ENCODE measurements at places on chromosomes 11 and 22.

GRCh38 chr11:20559523-20560300 is 39.7 kb upstream of the SLC6A5 start:
- no peak for DNase-seq

- no peak for DNase-seq
Observed at GRCh38 chr11:95799546-95799945, 9.2 kb downstream of the CEP57 start.

DNA sequence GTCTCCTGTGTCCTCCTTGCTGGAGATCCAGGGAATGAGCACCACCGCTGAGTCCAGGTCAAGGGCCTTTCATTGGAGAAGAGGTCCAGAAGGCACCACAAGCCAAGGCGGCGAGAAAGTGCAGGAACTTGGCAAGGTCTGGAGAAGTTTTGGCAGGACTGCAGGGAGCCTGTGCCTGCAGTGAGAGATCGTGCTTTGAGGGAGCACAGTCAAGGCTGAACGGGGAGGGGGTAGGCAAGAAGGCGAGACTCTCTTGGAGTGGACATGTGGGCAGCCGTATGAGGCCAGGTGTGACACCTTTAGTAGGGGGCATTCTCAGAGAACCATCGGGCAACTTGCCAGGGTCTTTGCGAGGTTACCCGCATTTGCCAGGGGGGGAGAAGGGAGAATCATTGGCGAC is 30.5 kb downstream of the LRRC10B start:
- DNase-seq, result no peak

- no peak for DNase-seq
Observed at GRCh38 chr11:14930369-14930768, 38.3 kb upstream of the CYP2R1 start.

DNA sequence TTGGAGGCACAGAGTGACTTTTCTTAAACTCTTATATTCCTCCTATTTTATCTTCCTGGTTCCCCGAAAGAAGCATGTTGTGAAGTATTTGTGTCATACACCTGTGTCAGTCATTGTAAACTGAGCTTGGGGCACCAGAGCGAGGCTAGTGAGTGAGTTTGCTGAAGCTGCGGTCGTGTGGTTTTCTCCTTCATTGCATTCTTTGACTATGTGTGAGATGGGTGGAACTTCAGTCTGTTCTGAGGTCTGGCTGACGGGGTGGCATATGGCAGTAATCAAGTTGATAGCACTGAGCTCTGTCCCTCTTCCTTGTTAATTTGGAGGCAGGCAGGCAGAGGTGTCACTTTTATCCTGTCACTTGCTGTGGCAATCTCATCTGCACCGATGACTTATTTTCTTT is 4.2 kb downstream of the VPS26B start:
- DNase-seq, result no peak

DNA sequence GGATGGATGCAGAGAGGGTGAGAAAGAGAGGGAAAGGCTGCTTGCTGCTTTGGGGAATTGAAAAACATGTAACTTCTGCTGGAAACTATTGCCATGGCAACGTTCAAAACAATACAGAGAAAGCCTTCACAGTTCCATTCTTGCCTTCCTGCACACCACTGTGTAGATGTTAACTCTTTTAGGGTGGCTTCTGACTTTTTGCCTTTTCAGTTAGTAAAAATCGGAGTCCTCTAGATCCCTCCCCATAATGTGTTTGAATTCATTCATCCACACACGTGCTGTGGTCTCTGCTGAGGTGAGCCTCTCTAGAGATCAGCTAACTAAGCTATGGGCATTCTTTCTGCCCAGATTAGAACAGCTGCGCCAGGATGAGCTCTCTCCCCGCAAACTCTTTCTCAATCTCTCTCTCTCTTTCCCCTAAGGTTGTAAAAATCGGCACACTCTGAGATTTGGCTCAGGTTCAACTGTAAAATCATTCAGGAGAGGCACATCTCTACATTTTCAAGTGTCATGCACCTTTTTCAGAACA is 1178.3 kb downstream of the LRRC4C start:
- no peak for DNase-seq

- no peak for DNase-seq
Observed at GRCh38 chr22:22878211-22878570, 9.4 kb upstream of the IGLL5 start.

GRCh38 chr22:28480000-28480715 is 199.5 kb downstream of the TTC28 start:
- DNase-seq, result no peak

- no peak for DNase-seq
Observed at GRCh38 chr11:7582338-7582985, 68.7 kb downstream of the PPFIBP2 start.

DNA sequence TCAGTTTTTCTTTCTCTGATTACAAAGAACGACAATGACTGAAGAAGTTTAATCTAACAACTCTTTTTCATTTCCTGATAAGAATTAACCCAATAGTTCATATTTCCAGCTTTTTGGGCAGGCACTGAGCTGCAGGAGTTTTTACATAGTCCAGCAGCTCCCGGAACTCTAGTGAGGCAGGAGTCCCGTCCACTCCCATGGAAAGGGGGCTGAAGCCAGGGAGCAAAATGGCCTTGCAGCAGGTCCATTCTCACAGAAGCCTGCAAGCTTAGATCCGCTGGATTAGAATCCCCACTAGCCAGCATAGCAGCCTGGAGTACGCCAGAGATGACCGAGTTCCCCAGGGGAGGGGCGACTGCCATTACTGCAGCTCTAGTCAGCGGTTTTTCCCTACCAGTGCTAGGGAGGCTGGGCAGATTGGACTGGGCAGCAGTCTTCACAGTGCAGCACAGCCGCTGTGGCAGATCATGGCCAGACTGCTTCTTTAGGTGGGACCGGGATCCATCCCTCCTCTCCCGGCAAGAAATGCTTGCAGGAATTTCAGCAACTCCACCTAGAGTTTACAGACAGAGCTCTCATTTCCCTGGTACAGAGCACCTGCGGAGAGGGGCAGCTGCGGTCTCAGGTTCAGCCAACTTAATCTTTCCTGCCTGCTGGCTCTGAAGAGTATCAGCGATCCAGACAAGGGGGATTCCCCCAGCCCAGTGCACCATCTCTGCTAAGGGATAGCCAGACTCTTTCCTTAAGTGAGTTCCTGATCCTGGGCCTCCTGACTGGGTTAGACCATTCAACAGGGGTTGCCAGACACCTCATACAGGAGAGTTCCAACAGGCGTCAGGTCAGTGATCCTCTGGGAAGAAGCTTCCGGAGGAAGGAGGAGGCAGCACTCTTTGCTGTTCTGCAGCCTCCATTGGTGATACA is 742 bp upstream of the CASP4 start:
- no peak for DNase-seq

DNA sequence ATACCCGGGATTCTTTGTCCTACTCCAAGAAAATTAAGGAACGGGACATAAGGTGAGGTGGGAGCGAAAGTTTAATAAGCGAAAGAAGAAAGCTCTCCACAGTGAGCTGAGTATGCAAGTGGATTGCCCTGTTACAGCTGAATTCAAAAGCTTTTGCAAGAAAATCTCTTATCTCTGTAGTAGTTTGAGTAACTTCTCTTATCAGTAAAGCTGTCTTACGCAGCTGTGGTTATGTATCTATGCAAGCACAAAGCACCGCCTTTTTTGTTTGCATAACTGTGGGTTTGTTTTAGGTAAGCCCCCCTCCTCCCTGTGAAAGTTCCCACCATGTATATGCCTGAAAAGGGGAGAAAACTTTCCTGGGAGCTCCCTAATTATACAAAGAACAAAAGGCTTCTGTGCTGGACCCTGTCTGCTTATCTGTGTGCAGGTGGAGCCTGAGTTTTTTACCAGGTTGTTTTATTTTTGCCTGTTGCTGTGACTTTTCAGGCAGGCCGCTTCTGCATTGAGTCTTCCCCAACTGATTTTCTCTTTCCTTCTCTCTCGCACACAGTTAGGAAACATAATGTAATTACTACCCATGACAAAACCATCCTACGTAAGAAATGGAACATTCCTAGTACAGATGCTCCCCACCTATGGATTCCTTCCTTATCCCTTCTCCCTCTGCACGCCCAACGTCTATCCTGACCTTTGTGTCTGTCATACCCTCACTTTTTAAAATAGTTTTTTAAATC is 837 bp upstream of the PLAAT5 start:
- no peak for DNase-seq

DNA sequence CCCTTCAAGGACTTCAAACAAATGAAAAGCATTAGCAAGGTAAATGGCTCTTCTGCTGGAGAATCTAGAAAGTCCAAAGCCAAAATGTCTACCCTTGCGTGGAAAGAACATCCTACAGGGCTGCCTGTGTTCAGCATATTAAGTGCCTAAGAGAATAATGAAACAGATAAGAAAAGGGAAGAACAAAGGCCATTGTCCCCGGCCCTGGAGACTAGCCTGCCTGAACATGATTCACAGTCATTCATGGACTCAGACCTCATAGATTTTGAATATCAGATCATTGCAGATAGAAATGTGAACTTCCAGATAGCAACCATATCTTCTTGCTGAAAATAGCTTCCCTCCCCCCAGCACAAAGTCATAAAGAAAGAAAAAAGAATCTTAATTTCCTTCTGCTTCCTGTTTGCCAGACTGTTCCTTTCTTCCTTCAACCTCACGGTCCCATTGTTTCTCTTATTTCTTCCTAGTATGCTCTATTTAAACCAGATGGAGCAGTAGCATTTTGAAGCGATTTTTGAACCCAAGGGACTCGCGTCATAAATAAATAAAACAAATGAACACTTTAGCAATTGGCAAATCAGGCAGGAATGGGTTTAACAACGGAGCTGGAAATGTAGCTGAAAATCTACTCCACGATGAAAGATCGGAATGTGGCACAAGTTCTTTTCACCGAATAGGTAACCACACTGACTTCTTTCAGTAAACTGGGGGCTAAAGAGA is 408.2 kb upstream of the CCDC90B start:
- DNase-seq, result no peak

DNA sequence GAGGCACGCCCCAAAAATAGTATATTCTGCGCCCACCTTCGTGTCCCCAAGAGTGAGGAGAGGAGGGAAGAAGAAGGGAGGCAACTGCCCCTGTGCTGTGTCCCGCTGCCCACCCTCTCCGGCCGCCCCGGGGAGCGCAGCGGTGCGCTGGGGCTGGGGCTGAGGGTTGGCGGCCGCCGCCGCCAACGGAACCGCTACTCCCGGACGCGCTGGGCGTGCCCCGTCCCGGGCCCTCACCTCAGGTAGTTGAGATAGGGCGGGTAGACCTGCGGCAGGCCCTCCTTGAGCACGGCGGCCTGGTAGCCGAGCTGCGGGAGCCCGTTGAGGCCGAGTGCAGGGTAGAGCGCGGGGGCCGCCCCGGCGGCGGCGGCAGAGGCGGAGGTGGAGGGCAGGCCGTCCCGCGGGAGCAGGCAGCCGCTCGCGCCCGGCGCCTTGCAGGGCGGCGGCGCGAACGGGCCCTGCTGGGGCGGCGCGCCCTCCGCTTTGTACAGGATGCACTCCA is 2.4 kb downstream of the PGR start:
- no peak for DNase-seq

GRCh38 chr11:61611309-61611708 is 30.4 kb upstream of the SYT7 start:
- DNase-seq, result no peak

DNA sequence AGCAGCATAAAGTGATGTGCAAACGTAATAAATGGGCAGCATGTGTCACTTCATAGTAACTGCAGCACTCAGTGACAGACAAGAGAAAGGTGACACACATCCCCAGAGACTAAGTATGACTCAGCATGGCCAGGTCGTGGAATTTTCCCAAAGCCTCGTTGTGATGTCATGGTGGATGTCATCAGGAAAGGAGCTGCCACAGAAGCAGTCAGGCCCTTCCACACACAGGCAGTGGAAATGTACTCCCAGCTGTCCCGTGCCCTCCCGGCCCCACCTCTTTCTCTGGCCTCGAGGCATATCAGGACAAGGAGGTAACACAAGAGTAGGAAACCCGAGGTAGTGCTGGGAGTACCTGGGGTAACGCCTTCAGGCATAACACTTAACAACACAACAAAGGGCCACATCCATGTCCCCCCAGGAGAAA is 8.1 kb downstream of the PC start:
- peak; percentile 55 for DNase-seq

- no peak for DNase-seq
Observed at GRCh38 chr11:128411812-128412211, 175.5 kb downstream of the ETS1 start.

DNA sequence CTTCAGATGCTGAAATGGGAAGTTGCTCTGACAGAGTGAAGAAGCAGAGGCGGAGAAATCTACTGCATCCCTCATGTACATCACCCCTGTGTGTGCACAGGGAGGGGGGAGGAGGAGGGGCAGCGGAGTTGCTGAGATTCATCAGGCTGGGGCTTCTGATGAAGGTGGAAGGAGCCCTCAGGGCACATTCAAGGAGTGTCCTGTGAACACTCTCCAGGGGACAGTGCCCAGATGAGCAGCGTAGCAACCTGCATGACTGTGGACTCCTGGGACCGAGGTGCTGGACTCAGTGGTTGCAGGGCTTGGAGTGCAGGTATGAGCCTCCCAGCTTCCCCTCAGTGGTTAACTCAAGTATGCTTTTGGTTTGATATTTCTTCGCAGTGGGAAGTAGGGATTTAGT is 257.8 kb upstream of the B3GAT1 start:
- DNase-seq, result no peak

DNA sequence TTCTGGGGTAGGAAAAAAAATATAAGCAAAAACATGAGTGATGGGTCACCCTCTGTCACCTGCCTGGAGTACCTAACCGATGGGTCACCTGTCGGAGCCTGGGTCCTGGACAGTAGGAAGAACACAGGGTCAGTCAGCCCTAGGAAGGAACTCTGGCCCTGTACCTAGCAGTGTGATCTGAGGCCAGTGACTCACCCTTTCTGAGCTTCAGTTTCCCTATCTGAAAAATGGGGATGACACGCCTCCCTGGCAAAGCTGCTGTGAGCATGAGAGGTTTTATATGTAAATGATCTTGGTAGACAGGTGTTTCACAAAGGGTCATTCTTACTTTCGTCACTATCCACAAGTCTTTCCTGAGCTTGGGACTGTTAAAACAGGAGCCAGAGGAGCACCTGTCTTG is 182.0 kb downstream of the ST3GAL4 start:
- DNase-seq, result no peak

GRCh38 chr22:45314054-45314721 is 4.5 kb downstream of the FAM118A start:
- DNase-seq, result no peak

- no peak for DNase-seq
Observed at GRCh38 chr11:10349281-10349665, 44.4 kb downstream of the ADM start.

DNA sequence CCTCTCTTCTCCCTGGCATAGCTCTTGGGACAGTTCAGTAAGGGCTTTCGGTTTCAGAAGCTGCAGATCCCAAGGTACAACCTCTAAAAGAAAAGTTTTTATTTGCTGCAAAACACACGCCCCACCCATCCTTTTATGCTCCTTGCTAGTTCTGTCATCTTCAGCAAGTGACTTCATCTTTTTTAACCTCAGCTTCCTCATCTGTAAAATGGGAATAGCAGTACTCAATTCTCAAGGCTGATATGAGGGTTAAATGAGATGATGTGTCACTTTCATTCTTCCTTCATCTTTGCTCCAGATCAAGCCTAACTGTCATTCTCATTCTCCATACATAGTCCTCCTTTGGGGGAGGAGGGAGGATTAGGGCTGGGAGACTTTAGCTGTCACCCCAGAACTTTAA is 90.0 kb upstream of the ALX4 start:
- no peak for DNase-seq

Data from T47D (cell line).